ENCODE measurements at places on chromosomes 12 and 14. TPM values are rescaled to one million over a fixed set of nuclear protein-coding genes. Genes with fewer than 3 reads are reported as not detected.
A peak's percentile ranks its signal among the peaks of the same experiment; 100 is the strongest.

DNA sequence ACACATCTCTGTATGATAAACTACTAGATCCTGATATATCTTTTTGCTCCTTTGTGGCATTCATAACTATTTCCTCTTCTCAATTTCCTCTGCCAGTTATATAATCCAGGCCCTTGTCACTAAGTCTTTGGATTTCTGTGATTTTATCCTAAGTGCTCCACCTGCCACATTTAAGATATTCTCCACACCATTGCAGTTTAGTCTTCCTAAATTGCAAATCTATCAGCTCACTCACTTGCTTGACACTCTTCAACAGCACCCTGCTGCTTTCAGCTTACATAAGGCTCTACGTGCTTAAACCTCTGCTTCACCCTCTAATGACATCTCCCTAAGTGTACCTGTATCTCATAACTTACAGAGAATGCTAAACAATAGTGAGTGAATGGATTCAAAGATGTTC is 1032.2 kb upstream of the SEL1L start:
- DNase-seq = no peak

DNA sequence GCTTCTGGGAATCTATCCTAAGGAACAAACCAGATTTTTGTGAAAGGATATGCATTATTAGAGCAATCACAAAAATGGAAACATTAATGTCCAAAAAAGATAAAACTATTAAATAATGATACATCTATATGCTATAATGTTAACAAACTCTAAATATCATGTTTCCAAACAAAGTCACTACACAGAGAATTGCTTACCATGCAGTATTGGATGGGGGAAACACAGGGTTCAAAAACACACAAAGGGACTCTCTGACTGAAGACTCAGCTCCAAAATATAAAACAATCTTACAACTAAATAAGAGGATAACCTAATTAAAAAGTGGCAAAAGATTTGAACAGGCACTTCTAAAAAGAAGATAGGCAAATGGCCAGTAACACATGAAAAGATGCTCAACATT is 304.2 kb downstream of the DPF3 start:
- no peak for DNase-seq

Gene KRT75
- not detected for total RNA-seq

Gene TAS2R50
- not detected for total RNA-seq

GRCh38 chr12:120698665-120699064 is 11.6 kb upstream of the UNC119B start:
- DNase-seq = no peak

Gene ANKRD33
- total RNA-seq = not detected

GRCh38 chr14:53850714-53851296 is 105.8 kb downstream of the BMP4 start:
- no peak for DNase-seq

GRCh38 chr14:91317381-91318308 is 73.1 kb upstream of the GPR68 start:
- peak; percentile 77 for DNase-seq

- DNase-seq = no peak
Observed at GRCh38 chr14:92480856-92481255, 32.7 kb upstream of the RIN3 start.

DNA sequence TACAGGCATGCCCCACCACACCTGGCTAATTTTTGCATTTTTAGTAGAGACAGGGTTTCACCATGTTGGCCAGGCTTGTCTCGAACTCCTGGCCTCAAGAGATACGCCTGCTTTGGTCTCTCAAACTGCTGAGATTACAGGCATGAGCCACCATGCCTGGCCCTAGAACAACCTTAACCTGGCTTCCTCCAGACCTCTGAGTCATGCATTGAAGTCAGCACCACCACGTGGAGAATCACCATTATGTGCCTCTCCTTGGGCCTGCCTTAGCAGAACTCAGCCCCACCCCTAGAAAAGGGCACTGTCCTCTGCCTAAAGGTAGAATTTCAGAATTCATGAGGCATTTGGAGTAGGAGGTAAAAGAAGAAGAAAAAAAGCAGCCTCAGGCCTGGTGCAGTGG is 49.0 kb downstream of the LIMA1 start:
- peak; percentile 54 for DNase-seq

GRCh38 chr12:52910248-52910883 is 5.5 kb upstream of the KRT8 start:
- no peak for DNase-seq

Data from MG63 (cell line).